T-cell (primary cell): ENCODE measurements at places on chromosomes 5 and 9.

DNA sequence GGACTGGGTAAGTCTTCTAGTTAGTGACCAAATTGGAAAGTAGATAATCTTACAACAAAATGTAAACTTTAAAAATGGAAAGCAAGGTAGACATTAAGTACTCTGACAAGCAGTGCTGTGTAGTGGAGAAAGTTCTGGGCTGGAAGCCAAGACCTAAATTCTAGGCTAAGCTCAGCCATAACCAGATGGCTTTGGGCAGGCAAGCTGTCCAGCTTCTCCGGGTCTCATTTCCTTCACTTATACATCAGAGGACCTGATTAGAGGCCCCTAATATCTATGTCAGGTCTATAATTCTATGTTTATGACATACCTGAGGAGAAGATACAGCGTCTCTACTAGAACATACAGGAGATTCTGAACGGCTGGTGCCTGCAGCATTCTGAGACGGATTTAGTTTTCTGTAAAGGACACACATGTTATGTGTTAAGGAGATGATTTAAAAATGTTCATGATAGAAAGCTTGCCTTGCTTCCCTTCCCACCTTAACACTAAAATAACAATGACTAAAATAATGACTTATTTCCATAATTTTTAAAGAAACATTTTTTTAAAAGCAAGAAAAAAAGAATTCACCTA lies 61.2 kb downstream of the ELL2 start:
- DNase-seq, result no peak

- DNase-seq, result no peak
These were observed 57.7 kb upstream of the MAST4 start for GRCh38 chr5:66538531-66538930.

DNA sequence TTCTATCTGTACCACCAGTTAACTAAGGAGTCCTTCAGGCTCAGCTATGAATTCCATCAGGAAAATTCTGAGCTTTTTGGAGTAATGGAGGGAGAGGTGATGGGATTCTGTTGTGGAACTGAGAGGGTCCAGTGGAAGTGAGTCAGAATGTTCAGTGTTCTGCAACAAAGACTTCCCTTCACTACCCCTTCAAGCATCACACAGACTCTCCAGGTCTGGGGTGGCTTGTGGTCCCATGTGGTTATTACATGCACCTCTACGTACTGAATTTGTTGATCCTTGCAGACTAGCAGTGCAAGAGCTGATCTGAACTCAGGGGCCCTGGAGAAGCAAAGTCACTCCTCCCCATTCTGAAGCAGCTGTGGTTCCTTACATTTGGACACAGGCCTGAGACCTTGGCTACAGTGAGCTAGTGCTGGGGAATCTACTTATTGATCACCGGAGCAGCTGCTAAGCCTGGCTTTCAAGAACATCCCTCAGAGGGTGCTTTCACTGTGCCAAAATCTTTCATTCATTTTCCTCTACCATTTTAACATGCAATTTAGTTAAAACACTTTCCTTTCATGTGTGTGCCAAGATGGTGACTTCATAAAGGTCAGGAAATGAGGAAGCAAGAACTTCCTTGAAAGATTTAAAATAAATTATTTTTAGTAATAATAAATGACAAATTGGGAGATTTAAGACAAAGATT lies 75.0 kb upstream of the TNC start:
- no peak for DNase-seq

GRCh38 chr5:57828221-57828620 lies 345.6 kb upstream of the ACTBL2 start:
- no peak for DNase-seq

- no peak for DNase-seq
These were observed 66.1 kb downstream of the FBXL17 start for GRCh38 chr5:108315829-108316228.

- DNase-seq, result no peak
These were observed 80.5 kb downstream of the RNF130 start for GRCh38 chr5:179991106-179991505.

DNA sequence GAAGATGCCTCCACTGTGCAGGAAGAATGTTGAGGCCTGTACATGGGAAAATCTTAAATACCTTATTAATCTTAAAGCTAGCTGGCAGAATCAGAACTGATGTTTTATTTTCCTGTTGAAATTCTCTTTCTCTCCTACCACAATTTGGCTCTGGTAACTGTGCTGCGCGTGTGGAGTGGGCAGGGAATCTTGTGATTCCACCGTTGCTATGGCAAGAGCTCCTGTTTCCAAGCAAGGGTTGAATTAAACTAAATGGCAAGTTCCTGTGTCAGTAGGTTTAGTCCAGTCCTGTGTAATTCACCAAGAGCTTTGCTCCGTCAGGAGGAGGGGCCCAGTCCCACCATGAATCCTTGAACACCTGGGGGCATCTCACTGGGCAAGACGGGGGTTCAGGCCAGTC lies 36.4 kb downstream of the NXNL2 start:
- DNase-seq, result no peak

- no peak for DNase-seq
These were observed 68.9 kb upstream of the PITX1 start for GRCh38 chr5:135102716-135103574.

DNA sequence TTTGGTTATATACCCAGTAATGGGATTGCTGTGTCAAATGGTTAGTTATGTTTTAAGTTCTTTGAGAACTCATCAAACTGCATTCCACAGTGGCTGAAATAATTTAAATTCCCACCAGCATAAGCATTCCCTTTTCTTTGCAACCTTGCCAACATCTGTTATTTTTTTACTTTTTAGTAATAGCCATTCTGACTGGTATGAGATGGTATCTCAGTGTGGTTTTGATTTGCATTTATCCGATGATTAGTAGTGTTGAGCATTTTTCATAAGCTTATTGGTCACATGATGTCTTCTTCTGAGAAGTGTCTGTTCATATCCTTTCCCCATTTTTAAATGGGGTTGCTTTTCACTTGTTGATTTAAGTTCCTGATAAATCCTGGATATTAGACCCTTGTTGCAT lies 435.7 kb upstream of the RIOK2 start:
- DNase-seq, result no peak

DNA sequence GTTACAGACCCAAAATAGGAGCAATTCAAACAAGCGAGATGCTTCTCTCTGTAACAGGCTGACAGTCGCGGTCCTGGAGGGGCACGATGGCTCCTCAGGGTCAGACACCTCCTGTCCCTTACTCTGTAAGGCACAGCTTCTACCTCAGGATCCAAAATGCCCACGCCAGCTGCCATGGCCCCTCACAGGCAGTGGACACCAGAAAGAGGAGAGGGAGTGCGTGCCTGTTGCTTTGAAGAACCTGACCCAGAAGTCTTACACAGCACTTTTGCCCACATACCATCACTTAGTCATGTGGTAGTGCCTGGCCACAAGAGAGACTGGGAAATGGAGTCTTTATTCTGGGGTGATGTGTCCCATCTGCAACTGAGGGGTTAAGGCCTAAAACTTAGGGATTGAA lies 11.6 kb upstream of the ABL1 start:
- no peak for DNase-seq

GRCh38 chr9:123990427-123990826 lies 21.1 kb upstream of the LHX2 start:
- DNase-seq, result no peak

DNA sequence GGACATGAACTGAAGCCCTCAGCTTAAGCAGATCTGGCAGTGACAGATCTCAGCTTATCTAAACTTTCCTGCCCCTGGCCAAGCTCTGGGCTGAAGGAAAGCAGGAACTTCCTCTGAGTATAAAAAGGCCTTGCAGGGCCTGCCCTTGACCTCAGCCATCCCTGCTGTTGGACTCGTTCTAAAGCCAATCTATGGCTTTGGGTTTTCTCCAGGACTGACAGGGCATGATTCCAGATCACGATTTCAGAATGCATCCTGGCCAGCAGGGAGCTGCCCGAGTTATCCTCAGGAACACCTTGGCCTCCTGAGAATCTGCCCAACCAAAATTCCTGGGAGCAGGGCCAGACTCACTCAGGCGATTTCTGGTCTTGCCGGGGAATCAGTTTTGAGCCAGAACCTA lies 502.7 kb downstream of the TLE4 start:
- no peak for DNase-seq

DNA sequence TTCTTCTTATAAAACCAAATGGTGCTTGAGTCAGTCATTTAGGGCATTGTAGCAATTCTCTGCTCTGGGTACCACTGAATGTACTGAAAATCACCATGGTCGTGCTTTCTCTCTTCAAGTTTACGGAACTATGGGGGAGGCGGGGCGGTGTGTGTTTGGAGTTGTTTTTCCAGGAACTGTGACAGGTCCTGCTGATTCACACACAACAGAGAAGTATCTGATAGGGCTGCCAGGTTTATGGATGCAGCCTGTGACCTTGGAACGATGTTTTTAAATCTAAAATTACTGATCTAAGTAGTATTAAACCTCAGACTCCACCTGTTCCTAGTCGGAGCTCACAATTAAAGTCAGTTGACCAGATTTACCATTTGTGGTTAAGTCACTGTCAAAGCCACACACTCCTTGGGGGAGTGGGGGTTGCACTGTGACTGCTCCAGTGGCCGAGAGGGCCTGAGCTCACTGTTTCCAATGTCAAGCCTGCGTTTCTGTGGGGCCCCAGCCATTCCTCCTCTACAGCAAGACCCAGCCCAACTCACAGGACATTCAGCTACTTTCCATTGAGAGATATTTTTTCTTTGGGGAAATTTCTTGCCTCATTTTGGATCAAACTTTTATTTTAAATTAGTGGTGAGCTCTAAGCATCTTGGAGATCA lies 44.4 kb downstream of the GADD45G start:
- no peak for DNase-seq

- no peak for DNase-seq
These were observed 15.6 kb downstream of the PITX1 start for GRCh38 chr5:135018457-135018856.

GRCh38 chr5:170752257-170753215 lies 31.0 kb upstream of the GABRP start:
- no peak for DNase-seq

GRCh38 chr5:23012842-23013241 lies 159.7 kb upstream of the CDH12 start:
- DNase-seq, result no peak

DNA sequence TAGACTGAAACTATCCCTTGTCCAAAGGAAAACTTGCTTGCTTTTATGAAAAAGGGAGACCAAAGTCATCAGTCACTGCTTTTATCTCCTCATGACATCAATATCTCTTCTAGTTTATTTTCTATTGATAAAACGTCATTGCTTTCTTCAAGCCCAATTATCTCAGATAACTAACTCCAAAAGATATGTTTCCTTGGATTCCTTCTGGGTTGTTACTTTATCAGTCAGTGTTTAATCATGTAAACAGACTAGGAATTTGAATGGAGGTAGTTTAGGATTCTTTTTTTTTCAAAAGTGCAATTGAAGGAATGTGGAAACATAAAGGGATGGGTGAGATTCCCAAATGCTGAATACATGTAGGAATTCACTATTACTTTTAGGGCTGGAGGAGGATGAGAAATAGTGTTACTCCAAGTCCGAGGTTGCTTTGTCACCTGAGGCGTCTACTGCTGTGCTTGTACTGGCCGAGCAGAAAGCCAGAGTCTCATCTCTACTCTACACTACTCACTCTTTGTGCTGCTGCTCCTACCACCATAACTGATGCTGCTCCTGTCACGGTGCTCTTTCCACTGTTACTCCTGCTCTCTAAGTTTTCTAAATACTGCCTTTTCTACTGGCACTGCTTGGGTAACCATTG lies 1697.1 kb upstream of the NUDT12 start:
- DNase-seq, result no peak

DNA sequence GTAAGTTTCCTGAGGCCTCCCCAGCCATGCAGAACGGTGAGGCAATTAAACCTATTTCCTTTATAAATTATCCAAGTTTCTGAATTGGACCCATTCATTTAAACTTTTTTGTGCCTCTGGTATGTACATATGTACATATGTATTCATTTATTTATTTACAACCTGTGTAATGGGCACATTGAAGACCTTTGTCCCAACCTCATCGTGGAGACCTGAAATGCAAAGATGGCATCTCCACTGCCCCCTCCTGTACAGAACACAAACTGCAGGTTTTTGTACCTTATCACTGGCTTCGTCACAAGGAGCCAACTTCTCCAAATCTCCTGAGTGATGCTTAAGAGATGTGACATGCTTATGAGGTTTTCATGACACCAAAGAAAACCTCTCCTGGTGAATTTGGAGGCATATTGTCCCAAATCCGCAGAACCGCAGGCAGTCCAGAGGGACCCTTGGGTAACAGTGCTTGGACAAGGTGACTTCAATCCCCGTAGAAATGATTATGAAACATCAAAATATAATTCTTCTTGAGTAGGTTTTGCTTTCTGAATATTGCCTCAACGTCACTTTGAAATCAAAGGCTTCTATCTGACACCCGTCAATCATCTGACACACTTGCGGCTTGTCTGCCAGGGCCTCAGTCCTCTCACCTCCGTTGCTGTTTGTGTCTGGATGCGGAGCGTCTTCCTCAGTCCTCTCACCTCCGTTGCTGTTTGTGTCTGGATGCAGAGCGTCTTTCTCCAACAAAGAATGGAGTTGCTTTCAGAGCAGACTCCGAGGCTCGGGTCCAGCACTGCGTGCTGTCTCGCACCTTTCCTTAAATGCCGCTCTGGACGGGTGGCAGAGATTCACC lies 135.0 kb upstream of the IRX4 start:
- DNase-seq, result no peak

DNA sequence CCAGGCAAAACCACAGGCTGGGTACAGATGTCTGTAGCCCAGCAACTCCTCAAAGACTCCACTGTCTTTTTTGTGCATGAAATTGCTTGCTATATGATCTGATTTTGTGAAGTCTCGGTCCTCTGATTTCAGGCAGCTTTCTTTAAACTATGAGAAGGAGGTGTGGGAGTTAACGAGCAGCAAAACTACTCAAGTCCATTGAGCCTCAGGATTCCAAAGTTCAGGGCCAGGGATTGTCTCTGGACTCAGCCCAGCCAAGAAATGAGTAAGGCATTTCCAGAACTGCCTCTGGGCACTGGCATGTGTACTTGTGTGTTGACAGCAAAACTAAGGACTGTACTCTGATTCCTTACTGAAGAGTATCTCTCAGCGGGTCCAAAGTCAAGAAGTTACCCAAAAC lies 53.4 kb upstream of the GLIS3 start:
- DNase-seq, result no peak

- no peak for DNase-seq
These were observed 295.5 kb downstream of the IRX1 start for GRCh38 chr5:3891113-3891512.

DNA sequence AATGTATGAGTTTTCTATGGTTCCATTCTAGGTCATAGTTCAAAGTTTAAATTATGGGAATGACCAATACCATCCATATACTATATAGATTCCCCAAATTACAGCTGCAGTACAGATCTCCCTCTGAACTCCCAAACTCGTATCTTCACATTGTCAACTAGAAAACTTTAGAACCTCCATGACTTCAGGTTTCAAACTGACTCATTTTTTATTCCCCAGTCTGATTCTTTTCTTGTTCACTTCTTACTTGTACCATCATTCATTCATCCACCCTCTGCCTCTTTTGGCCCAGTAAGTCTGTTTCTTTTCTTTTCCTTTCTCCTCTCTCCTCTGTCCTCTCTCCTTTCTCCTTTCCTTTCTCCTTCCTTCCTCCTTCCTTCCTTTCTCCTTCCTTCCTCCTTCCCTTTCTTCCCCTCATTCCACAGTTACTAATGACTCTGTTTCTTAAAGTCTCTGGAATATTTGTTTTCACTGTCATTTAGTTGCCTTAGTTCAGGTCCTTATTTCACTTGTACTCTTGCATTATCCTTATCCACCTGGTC lies 30.5 kb downstream of the RAD23B start:
- DNase-seq, result no peak

GRCh38 chr5:30040488-30041118 lies 1152.9 kb upstream of the CDH6 start:
- DNase-seq, result no peak

- no peak for DNase-seq
These were observed 112.9 kb downstream of the ST8SIA4 start for GRCh38 chr5:100790170-100790665.
